ENCODE measurements at places on chromosomes 3 and 15. TPM values are rescaled to one million over a fixed set of nuclear protein-coding genes. Genes with fewer than 3 reads are reported as not detected.
A peak's percentile ranks its signal among the peaks of the same experiment; 100 is the strongest.

DNA sequence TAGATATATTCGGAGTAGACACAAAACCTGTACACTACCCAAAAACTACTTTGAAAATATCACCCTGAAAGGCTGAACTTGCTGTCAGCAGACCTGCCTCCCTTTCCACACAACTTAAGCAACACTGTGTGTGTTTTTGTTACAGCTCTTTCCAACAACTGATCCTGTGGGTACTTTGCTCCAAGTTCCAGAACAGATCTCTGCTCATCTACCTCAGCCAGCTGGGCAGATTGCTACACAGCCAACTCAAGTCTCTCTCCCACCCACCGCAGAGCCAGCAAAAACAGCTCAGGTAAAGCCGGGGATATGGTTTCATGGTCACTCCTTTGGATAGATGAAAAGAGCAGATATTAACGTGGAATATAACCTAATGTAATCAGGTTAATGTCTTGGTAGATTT, 19.7 kb upstream of the SLC22A13 start:
- H3K27ac ChIP-seq = peak overlapping the region; percentile 59
- peaks cover 17% of the 10 kb centered on the region for H3K4me1 ChIP-seq
- H3K4me3 ChIP-seq = no peak overlapping the region
- H3K27me3 ChIP-seq = no peaks in the 10 kb centered on the region
- DNase-seq = no peak

P2RY14 gene
- total RNA-seq = not detected

- H3K4me1 ChIP-seq = peaks cover 24% of the 10 kb centered on the region
- H3K27me3 ChIP-seq = peaks cover 4% of the 10 kb centered on the region
- no peak for DNase-seq
These were observed 291.9 kb upstream of the NR2F2 start for GRCh38 chr15:96038650-96039049.

- H3K27me3 ChIP-seq = no peaks in the 10 kb centered on the region
- H3K4me1 ChIP-seq = peaks cover 15% of the 10 kb centered on the region
- no peaks in the 10 kb centered on the region for H3K36me3 ChIP-seq
- H3K4me3 ChIP-seq = no peak overlapping the region
- no peak for DNase-seq
- no peak overlapping the region for H3K27ac ChIP-seq
These were observed 55.0 kb upstream of the CHD2 start for GRCh38 chr15:92845126-92845508.

SHF gene
- total RNA-seq = 4.9 TPM

GOLGA8S gene
- total RNA-seq = 0.32 TPM

CFAP100 gene
- not detected for total RNA-seq

GRCh38 chr3:171206283-171206682, 179.8 kb upstream of the SLC2A2 start:
- H3K4me1 ChIP-seq = no peaks in the 10 kb centered on the region
- peaks cover 2% of the 10 kb centered on the region for H3K36me3 ChIP-seq
- H3K27me3 ChIP-seq = no peaks in the 10 kb centered on the region
- no peak overlapping the region for H3K4me3 ChIP-seq

TUSC7 gene
- total RNA-seq = not detected

- H3K36me3 ChIP-seq = no peaks in the 10 kb centered on the region
- H3K4me3 ChIP-seq = no peak overlapping the region
- DNase-seq = no peak
- H3K4me1 ChIP-seq = no peaks in the 10 kb centered on the region
- no peaks in the 10 kb centered on the region for H3K27me3 ChIP-seq
- H3K27ac ChIP-seq = no peak overlapping the region
These were observed 4.4 kb upstream of the VHL start for GRCh38 chr3:10137178-10137577.

GRCh38 chr15:68783226-68784058, 37.3 kb downstream of the ANP32A start:
- peaks cover 30% of the 10 kb centered on the region for H3K36me3 ChIP-seq
- H3K27me3 ChIP-seq = no peaks in the 10 kb centered on the region
- no peak overlapping the region for H3K27ac ChIP-seq
- no peaks in the 10 kb centered on the region for H3K4me1 ChIP-seq

GRCh38 chr3:12946649-12947316, 105.4 kb upstream of the RPL32 start:
- H3K4me1 ChIP-seq = peaks cover 60% of the 10 kb centered on the region
- H3K36me3 ChIP-seq = no peaks in the 10 kb centered on the region
- H3K4me3 ChIP-seq = no peak overlapping the region
- no peak for DNase-seq
- no peaks in the 10 kb centered on the region for H3K27me3 ChIP-seq

DNA sequence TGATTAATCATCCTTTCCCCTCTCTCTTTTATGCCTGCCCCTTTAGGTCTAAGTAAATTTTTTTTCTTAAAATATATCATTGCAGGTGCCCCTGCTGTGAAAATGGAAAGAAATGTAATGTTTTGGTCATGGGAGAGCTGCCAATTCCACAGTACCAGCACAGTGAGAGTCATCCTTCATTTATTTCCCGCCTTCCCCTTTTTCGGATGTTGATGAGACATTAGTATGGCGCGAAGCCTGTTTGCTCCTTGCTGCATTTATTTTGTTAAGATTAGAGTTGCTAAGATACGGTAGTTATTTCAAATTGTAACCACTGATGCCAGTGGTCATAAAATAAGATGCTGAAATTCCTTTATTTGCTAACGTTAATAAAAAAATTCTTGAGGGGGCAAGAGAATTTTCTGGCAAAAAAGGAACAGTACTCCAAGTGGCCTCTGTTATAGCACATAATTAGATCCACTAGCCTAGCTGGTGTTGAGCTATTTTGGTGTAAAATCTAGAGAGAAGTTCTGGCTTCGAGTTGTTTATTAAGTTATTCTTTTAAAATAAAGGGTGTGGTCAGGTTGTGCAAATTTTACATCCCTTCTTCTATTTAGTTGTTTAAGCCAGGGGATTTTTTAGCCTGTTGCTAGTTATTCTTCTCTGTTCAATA, 62.8 kb downstream of the MDFIC2 start:
- DNase-seq = no peak
- H3K4me1 ChIP-seq = peaks cover 13% of the 10 kb centered on the region
- H3K36me3 ChIP-seq = no peaks in the 10 kb centered on the region
- no peak overlapping the region for H3K4me3 ChIP-seq
- H3K27ac ChIP-seq = no peak overlapping the region

DNA sequence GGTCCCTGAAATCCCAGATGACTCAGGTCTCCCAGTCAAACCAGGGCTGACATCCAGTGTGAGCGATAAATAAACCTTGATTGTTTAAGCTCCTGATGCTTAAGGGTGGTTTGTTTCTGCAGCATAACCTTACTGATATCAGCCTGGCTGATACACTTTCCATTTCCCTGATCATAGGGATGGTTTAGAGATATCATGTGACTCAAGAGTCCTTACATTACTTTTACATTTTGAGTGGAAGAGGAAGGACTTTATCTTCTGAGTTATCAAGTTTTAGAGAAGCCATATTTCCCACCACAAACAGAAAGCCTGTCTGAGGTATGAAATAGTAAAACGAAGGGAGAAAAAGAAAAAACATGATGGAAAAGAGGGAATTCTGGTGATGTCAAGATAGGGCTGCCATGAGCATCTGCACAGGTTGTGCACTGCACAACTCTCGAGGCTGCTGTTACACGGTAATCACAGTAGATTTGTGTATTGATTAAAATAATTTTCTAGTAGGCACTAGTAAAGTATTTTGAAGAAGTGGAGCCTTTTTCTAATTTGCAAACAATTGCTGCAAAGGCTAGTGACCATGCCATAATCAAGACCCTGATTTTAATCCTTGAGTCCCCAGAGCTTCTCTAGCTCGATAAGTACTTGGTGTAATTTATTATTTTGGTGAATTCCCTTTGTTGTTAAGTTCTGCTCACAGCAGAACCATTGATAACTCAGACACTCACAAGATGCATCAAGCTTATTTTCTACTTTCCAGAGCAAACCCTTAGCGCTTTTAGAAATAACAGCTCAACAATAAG, 34.1 kb upstream of the FBLN2 start:
- H3K4me3 ChIP-seq = no peak overlapping the region
- no peaks in the 10 kb centered on the region for H3K27me3 ChIP-seq

GRCh38 chr3:115853104-115853503, 229.8 kb downstream of the GAP43 start:
- H3K36me3 ChIP-seq = no peaks in the 10 kb centered on the region
- no peak overlapping the region for H3K27ac ChIP-seq
- H3K4me3 ChIP-seq = no peak overlapping the region
- H3K4me1 ChIP-seq = no peaks in the 10 kb centered on the region

RTP1 gene
- total RNA-seq = not detected

- peaks cover 26% of the 10 kb centered on the region for H3K4me1 ChIP-seq
- DNase-seq = no peak
- no peaks in the 10 kb centered on the region for H3K27me3 ChIP-seq
- H3K4me3 ChIP-seq = no peak overlapping the region
These were observed 8.4 kb downstream of the TMEM40 start for GRCh38 chr3:12750658-12751071.

DNA sequence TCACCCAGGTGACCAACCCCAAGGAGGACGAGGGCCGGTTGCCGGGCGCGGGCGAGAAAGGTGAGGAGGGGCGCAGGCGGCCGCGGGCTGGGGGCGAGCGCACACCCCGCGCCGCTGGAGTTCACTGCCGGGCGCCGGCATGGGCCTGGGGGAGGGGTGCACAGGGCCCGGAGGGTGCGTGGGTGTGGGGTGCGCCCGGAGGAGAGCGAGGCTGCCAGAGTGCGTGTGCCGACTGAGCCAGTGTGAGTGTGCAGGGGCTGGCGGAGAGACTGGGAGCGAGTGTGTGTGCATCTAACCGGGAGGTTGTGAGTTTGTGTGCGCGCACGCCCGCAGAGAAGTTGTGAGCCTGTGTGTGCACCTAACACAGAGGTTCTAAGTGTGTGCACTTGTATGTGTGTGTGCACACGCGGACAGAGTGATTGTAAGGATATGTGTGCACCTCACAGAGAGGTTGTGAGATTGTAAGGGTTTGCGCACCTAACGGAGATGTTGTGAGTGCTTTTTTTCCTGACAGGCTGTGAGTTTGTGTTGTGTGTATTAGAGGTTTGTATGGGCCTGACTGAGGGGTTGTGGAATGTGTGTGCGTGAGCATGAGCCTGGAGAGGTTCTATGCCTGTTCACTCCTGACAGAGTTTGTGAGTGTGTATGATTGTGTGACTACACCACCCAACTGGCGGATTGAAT, 681 bp downstream of the CTDSPL start:
- no peak for DNase-seq
- H3K36me3 ChIP-seq = no peaks in the 10 kb centered on the region
- peak overlapping the region; percentile 88 for H3K4me3 ChIP-seq
- H3K27me3 ChIP-seq = no peaks in the 10 kb centered on the region
- peak overlapping the region; percentile 53 for H3K27ac ChIP-seq

- H3K27ac ChIP-seq = peak overlapping the region; percentile 81
- DNase-seq = no peak
- H3K4me1 ChIP-seq = peaks cover 28% of the 10 kb centered on the region
- H3K27me3 ChIP-seq = no peaks in the 10 kb centered on the region
These were observed 40.1 kb upstream of the CD47 start for GRCh38 chr3:108130701-108131474.

GRCh38 chr3:123290962-123291361, 89.2 kb downstream of the SEC22A start:
- no peak overlapping the region for H3K27ac ChIP-seq
- no peak for DNase-seq
- no peak overlapping the region for H3K4me3 ChIP-seq

- H3K27ac ChIP-seq = no peak overlapping the region
- no peaks in the 10 kb centered on the region for H3K27me3 ChIP-seq
- H3K4me1 ChIP-seq = peaks cover 8% of the 10 kb centered on the region
- no peak overlapping the region for H3K4me3 ChIP-seq
- peak; percentile 72 for DNase-seq
- H3K36me3 ChIP-seq = no peaks in the 10 kb centered on the region
These were observed 32.9 kb downstream of the PSTPIP1 start for GRCh38 chr15:77027697-77028450.

All from chondrocyte (in vitro differentiated cells).